ENCODE measurements at places on chromosomes 5 and 9.

DNA sequence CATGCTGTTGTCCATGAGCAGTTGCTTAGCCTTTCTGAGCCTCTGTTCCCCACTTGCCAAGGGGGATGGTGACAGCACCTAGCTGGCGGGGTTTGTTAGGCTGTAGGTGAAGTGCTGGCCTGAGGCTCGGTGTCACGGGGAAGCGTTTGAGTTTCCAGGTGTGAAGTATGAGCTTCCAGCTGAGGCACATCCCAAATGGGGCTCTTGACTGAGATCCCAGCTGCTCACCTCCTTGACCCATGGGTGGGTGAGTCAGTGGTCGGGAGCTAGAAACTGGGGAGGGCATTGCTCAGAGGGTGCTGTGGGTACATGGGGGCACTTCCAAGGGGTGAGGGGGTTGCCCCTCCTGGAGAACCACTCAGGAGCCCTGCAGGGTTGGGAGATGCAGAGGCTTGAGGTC is 26.4 kb upstream of the RNF130 start:
- DNase-seq, result no peak

DNA sequence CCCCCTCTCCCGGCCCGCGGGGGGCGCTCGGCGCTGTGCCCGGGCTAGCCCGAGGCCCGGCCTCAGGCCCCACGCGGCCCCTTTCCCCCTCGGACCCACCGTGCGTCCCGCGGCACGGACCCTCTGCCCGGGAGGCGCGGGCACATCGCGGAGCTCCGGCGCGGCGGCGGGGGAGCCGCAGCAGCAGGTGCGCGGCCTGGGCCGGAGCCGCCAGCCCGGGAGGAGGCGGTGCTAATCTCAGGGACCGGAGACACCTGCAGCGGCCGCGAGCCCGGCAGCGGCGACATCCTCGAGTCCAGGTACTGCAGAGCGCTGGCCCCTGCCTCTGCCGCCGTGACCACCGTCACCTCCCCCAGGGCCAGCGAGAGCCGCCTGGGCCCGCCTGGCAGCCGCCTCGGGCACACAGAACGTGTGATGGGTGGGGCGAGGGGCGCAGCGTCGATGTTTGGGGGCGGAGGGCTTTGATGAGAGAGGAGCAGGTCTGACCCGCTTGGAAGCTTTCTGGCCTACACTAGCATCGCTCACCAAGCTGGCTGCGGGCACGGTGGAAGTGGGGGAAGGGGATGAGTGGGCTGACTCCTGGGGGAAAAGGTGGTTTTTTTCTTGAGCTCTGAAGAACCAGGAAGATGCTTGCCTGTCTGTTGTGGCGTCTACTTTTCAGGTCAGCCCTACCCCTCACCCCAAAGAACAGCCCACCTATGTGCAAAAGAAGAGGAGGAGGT is 524 bp downstream of the CYFIP2 start:
- peak; percentile 26 for DNase-seq

GRCh38 chr5:172715931-172716682 is 54.9 kb downstream of the DUSP1 start:
- no peak for DNase-seq

GRCh38 chr5:88940713-88941112 is 57.7 kb upstream of the MEF2C start:
- DNase-seq, result no peak

DNA sequence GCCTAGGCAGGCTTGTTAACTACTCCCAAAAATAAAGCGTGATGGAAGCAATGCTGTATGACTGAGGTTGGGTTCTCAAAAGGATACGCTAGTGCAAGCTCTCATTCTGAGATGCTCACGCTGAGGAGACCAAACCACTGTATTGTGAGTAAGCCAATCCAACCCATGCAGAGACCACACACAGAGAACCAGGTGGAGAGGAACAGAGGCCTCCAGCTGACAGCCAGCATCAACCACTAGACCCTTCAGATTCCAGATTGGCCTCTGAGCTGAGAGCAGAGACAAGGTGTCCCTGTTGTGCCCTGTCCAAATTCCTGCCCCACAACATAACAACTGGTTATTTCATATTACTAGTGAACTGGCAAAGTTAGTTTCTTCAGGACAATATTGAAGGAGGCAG is 4.5 kb downstream of the TSTD2 start:
- DNase-seq, result no peak
